ENCODE measurements at places on chromosomes 1 and 21.
A peak's percentile ranks its signal among the peaks of the same experiment; 100 is the strongest.

DNA sequence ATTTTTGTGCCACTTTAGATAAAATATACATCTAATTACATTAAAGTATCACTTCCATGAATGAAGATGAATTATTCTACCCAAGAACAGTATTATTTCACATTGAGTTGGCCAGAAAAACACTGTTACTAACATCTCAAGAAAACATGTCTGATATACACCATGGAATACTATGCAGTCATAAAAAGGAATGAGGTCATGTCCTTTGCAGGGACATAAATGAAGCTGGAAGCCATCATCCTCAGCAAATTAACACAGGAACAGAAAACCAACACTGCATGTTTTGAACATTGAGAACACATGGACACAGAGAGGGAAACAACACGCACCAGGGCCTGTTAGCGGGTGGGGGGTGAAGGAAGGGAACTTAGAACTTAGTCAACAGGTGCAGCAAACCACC lies 69.0 kb downstream of the TESK2 start:
- no peak for DNase-seq

- DNase-seq = no peak
These were observed 121.2 kb downstream of the UBR4 start for GRCh38 chr1:19088717-19089442.

DNA sequence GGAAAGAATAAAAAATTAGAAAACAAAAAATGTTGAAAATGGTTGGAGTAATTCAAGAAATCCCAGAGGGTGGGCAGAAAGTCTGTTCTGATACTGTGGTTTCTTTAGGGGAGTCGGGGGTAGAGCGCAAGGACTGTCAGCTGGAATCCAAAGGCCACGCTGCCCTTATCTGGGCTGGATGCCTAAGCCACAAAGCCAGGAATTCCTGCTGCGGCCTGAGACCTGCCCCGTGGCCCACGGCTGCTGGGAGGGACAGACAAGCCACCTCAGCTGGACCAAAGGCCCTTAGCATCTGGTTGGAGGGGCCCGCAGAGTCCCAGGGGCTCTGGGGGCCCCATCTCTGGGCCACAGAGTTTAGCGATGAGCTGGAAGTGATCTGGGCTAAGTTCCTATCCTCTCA lies 60.2 kb downstream of the DMRTB1 start:
- DNase-seq = no peak

- DNase-seq = no peak
These were observed 15.0 kb upstream of the F5 start for GRCh38 chr1:169601096-169601881.

DNA sequence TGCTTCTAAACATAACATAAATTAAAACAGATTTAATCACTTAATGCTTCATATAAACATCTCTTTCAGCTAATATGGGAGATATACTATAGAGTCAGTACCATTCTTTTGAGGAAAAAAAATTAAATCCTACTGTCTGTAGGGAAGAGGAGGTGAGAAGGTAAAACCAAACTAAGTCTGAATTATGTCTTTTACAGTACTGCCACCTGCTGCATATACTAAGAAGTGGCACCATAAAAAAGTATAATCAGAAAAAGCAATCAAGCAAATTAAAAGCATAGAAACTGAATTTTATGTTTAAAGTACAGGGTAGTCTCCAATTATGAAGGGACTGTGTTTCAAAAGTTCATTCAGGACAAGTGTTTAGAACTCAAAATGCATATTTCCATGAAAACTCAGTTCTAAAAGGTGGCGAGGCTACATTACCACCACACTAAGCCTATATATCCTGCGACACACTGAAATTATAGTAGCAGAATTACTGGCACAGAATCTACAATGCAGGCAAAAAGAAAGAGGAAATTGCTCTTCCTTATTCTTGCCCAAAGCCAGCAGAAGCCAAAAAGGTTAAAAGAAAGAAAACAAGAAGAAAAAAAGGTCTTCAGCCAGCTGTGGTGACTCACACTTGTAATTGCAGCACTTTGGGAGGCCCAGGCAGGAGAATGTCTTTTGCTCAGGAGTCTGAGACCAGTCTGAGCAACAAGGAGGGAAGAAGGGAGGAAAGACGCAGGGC lies 9.0 kb downstream of the NSL1 start:
- DNase-seq = peak; percentile 6

DNA sequence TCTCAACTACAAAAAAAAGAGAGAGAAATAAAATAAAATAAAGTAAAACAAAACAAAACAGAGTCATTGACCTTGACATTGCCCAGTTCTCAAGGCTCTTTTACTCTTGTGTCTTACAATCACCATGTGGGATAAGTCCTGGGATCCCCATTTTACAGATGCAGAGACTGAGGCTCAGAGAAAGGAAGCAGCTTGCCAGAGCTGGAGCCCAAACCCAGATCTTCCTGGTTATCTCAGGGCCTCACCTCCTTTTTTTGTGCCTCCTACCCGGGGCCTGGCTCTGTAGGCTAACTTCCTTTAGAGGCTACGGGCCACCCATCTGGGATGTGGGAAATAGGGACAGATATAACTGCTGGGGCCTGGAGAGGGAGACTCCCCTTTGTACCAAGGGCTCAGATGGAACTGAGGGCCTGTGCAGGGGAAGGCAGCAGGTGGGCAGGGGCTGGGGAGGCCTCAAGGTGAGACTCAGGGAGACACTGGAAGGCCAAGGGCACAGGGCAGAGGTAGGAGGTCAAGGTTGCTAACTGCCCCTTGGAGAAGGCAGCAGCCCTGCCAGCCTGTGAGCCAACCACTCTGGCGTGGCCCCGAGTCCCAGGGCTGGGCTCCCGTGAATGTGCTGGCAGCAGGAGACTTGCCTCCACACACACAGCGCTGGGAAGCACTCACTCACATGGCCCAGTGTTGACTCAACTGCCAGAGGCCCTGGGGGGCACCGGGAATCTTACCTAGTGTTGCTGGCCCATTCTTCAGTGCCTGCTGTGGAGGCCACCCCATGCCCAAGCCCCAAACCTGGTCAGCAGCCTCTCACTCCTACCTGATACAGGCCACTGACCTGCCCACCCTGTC lies 6.5 kb upstream of the ECE1 start:
- no peak for DNase-seq

- no peak for DNase-seq
These were observed 239.3 kb downstream of the NRIP1 start for GRCh38 chr21:14825514-14825974.

GRCh38 chr1:177206831-177207355 lies 36.1 kb downstream of the BRINP2 start:
- DNase-seq = no peak

GRCh38 chr1:93394514-93394913 lies 48.8 kb downstream of the DR1 start:
- DNase-seq = no peak

- DNase-seq = no peak
These were observed 222.9 kb upstream of the CSF3R start for GRCh38 chr1:36705629-36706028.

- peak; percentile 26 for DNase-seq
These were observed 23.4 kb downstream of the RD3 start for GRCh38 chr1:211468595-211468994.

DNA sequence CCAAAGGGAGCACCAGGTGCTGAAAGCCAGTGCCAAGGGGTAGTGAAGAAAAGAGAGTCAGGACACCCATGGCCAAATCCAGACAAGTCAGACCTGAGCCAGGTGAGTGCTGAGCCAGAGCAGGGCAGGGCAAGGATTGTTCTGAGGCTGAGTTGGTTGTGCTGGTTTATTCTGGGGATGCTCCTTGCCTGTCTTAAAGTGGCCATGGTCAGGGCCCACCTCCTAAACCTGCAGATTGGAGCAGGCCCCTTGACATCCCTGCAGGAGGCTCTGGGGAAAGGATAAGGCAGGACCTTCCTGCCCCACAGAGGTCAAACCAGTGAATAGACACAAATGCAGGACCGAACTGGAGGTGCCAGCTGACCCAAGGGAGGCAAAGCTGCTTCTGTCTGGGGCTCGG lies 138.4 kb downstream of the HIVEP3 start:
- no peak for DNase-seq

DNA sequence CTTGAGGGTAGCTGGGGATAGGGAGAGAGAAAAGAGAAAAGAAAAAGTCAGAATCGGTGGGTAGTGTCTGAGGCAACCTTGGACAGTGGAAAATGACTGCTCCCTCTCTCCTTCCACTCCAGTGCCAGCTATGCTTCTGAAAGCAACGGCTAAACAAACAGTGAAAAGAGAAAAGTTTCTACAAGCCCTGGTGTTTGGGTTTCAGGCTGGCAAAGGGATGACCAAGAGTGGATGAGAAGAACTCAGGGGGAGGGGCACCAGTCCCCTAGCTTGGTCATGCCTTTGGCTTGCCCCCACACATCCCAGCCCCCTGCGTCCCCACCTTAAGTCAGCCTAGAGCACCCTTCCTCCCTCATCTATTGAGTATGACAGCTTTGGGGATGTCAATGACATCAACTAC lies 8.6 kb downstream of the IL22RA1 start:
- no peak for DNase-seq
